ENCODE measurements at places on chromosomes 4 and X.

GRCh38 chr4:94412658-94413038, 39.1 kb upstream of the PDLIM5 start:
- no peak for DNase-seq

- no peak for DNase-seq
Measured at GRCh38 chr4:81221303-81222081, 6.5 kb upstream of the PRKG2 start.

GRCh38 chr4:86338989-86339388, 20.9 kb downstream of the MAPK10 start:
- no peak for DNase-seq

GRCh38 chr4:138056541-138056940, 185.6 kb downstream of the SLC7A11 start:
- DNase-seq, result no peak

Data from NCI-H1417 (cell line).